ENCODE measurements at places on chromosomes 7 and 10.
A peak's percentile ranks its signal among the peaks of the same experiment; 100 is the strongest.

DNA sequence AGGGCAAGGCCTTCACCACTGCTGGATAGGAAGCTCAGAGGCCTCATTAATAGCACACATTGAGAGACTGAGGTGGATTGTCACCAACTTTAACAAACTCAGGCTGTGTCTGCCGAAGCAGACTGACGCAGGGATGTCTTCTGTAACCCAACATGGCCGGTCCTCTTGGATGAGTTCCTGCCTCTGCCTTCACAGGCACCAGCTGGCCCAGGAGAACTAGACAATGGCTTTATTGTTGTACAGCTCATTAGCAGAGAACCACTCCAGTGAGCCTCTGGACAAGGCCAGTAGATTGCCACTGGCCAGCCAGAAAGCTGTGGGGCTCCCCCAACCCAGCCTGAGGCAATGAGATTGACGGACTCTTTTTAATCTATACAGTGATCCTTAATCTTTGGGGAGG, 9.4 kb downstream of the NODAL start:
- DNase-seq, result no peak

- DNase-seq, result no peak
Measured at GRCh38 chr7:54560723-54561122, 18.5 kb downstream of the VSTM2A start.

DNA sequence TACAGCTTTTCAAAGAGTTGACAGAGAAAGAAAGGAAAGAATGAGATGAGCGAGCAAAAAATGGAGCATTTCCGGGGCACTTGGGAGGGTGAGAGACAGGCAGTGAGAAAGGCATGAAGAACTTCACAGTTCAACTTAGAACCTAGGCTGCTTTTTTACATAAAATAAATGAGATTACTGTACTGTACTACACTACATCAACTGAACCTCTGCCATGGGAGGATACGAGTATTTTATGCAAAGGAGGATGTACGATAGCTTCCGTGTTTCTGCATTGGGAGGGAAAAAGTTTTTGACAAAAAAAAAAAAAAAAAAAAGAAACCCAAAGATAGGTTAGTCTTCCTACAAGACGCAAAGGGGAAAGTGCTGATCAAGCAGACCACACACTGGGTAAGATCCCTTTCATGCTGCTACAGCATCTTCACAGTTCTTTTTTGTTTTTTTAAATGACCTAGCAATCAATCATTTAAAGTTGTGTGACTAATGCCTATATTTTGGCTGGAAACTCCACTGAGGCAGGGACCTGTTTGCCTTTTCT, 88.0 kb downstream of the RAPGEF5 start:
- no peak for DNase-seq

GRCh38 chr7:101218236-101219125, 516 bp downstream of the ZNHIT1 start:
- no peak for DNase-seq

GRCh38 chr10:73879296-73880173, 5.2 kb upstream of the CAMK2G start:
- peak; percentile 94 for DNase-seq

GRCh38 chr7:38306914-38307313, 33.5 kb upstream of the TARP start:
- DNase-seq, result no peak

DNA sequence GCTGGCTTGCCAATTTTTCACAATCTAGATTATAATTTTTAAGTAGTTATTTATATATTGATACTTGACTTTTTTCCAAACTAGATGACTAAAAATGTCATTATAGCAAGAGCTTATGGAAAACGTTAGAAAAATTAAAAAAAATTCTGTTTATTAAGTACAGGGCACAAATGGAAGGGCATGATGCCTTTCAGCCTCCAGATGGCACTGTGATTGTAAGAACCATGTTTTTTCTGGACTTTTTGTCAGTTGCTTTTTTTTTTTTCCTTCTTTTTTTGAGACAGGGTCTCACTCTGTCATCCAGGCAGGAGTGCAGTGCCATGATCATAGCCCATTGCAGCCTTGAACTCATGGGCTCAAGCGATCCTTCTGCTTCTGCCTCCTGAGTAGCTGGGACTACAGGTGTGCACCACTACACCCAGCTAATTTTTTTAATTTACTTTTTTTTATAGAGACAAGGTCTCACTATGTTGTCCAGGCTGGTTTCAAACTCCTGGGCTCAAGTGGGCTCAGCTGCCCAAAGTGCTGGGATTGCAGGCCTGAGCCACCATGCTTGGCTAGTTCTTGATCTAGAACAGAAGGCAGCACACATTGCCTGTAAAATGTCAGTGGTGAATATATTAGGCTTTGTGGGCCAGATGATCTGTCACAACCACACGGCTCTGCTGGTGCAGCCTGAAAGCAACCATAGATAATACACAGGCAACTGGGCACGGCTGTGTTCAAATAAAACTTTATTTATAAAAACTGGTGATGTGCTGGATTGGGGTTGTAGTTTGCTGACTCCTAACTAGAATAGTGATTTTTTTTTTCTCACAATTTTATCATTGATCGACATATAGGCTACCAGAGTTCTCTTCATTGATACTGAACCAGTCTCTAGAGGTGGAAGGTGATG, 27.4 kb downstream of the UCMA start:
- DNase-seq, result no peak
